Endodermal cell (in vitro differentiated cells): ENCODE measurements at places on chromosomes 7 and 10. TPM values are rescaled to one million over a fixed set of nuclear protein-coding genes. Genes with fewer than 3 reads are reported as not detected.

The PIK3CG gene
- total RNA-seq, result 0.11 TPM in 2 replicates

The KCNH2 gene
- 1.1 and 1.7 TPM in 2 replicates for total RNA-seq

The GRID1 gene
- total RNA-seq, result 0.13 to 0.42 TPM (median 0.16 TPM) in 3 replicates

The SUGCT gene
- total RNA-seq, result 3.6 and 4.4 TPM in 2 replicates

The LRRC18 gene
- total RNA-seq, result not detected in 3 replicates

The BLNK gene
- not detected in 3 replicates for total RNA-seq

The MKX gene
- total RNA-seq, result 0.17 to 0.42 TPM (median 0.29 TPM) in 3 replicates

The CYTH3 gene
- total RNA-seq, result 10.2 and 10.6 TPM in 2 replicates

The CNNM1 gene
- 2.8 to 12.8 TPM (median 2.9 TPM) in 3 replicates for total RNA-seq

The ZKSCAN5 gene
- total RNA-seq, result 10.5 to 18.2 TPM (median 17.9 TPM) in 3 replicates

The MACC1 gene
- total RNA-seq, result 1.4 and 2.8 TPM in 2 replicates

The CYP26C1 gene
- 0.44 to 3.5 TPM (median 0.67 TPM) in 3 replicates for total RNA-seq

The ADRA2A gene
- total RNA-seq, result 0.13 and 0.27 TPM in 2 replicates

The BMPER gene
- total RNA-seq, result 46.3 and 72.2 TPM in 2 replicates

The PPP1R9A gene
- total RNA-seq, result 38.7 to 43.2 TPM (median 41.4 TPM) in 3 replicates

The JAKMIP3 gene
- 0.90 and 0.99 TPM in 2 replicates for total RNA-seq

The CDK13 gene
- 61.3 to 81.6 TPM (median 77.7 TPM) in 3 replicates for total RNA-seq

The LRRN3 gene
- total RNA-seq, result 1.3 and 1.4 TPM in 2 replicates

The NEUROG3 gene
- not detected in 3 replicates for total RNA-seq

The GIMAP7 gene
- total RNA-seq, result not detected in 2 replicates

The OGDHL gene
- total RNA-seq, result 12.9 and 14.6 TPM in 2 replicates

The NRG3 gene
- 2.3 to 5.3 TPM (median 2.9 TPM) in 3 replicates for total RNA-seq

The NOD1 gene
- total RNA-seq, result 3.1 and 3.4 TPM in 2 replicates

The SLC16A12 gene
- total RNA-seq, result 0.15 to 0.33 TPM (median 0.21 TPM) in 3 replicates

The MLXIPL gene
- 45.8 to 63.2 TPM (median 58.0 TPM) in 3 replicates for total RNA-seq

The KIAA1549 gene
- 17.3 and 18.7 TPM in 2 replicates for total RNA-seq

The PTPRN2 gene
- total RNA-seq, result 0.55 to 0.77 TPM (median 0.69 TPM) in 3 replicates

The GNAT3 gene
- not detected in 2 replicates for total RNA-seq

The ARHGEF5 gene
- 37.2 and 43.1 TPM in 2 replicates for total RNA-seq

The C10orf62 gene
- not detected in 3 replicates for total RNA-seq

The NEURL1 gene
- 0.36 to 1.2 TPM (median 0.38 TPM) in 3 replicates for total RNA-seq

The ATOH7 gene
- total RNA-seq, result 0.46 to 1.5 TPM (median 0.67 TPM) in 3 replicates
